ENCODE measurements at places on chromosomes 16 and 17.

GRCh38 chr16:56848029-56848936 is 16.7 kb upstream of the SLC12A3 start:
- no peak for DNase-seq

DNA sequence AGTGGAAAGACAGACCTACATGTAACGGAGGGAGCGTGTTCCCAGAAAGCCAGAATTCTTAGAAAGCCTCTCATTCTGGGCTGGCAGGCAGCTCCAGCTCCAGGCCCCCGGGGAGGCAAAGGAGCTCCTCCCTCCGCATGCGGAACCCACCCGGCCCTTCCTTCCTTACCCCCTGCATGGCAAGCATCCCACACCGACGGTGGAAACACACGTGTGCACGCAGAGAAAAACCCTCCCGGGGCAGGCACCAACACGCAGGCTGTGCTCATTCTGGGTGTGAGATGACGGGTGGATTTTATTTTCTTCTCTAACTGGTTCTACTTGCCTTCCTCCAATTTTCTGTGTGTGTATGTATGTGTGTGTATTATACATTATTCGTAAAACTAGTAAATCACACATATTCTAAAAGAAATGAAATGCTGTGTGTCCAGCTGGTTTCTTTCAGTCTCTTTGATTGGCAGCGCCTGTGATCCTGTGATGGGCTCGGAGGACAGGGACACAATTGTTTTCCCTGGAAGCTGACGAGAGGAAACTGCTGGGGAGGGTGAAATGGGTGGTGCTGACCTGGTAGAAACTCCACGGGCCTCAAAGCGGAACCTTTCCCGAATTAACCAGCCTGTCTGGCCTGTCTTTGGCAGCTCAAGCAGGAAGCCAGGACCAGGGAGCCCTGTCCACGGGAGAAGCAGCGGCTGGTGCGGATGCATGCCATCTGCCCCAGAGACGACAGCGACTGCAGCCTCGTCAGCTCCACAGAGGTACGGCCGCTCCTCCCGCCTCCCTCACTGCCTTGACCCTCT is 22.2 kb downstream of the CARD14 start:
- no peak for DNase-seq

- DNase-seq, result no peak
Observed at GRCh38 chr17:70369391-70369790, 200.1 kb downstream of the KCNJ2 start.

- no peak for DNase-seq
Observed at GRCh38 chr16:72889616-72890582, 158.0 kb downstream of the ZFHX3 start.

DNA sequence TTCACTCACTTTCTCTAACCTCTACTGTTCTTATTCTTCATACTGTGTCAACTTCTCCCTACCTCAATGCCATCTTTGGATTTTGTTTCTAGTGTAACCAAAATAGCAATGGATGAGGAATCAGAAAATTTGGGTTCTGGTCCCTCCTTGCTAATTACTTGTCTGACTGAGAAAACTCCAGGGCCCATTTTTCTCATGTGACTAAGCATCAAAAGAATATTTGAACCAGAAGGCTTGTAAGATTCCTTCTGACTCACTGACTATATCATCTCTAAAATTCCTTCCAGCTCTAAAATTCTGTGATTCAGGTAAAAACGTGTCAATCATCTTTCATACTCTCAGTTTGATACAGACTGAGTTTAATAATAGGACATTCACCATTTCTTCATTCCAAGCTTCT is 57.9 kb downstream of the BRIP1 start:
- no peak for DNase-seq

DNA sequence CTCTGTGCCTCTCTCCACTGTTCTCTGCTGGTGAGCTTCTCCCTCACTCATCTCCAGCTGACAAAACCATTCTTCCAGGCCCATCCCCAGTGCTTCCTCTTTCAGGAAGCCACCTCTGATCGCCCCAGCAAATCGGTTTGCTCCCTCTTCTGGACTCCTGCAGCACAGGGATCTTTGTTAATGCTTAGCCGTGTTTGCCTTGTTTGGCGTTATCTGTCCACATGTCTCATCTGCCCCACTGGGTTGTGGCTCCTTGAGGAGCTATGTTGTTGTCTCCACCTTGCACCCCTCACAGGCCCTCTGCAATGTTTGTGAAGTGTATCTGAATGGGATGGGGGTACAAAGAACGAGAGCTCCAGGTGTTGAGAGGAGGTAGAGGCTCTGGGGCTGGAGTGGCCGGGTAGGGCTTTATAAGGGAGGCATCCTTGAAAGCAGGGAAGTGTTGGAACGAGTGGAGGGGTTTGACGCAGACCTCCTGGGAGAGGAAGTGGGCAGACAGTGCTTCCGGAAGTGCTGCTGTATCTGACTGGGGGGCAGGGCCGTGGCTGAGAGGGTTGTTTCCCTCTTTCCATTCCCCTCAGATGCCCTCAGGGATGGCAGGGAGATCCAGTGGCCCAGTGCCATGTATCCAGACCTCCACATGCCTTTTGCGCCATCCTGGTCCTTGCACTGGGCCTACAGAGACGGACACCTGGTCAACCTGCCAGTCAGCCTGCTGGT is 27.8 kb downstream of the CASKIN2 start:
- DNase-seq, result no peak

DNA sequence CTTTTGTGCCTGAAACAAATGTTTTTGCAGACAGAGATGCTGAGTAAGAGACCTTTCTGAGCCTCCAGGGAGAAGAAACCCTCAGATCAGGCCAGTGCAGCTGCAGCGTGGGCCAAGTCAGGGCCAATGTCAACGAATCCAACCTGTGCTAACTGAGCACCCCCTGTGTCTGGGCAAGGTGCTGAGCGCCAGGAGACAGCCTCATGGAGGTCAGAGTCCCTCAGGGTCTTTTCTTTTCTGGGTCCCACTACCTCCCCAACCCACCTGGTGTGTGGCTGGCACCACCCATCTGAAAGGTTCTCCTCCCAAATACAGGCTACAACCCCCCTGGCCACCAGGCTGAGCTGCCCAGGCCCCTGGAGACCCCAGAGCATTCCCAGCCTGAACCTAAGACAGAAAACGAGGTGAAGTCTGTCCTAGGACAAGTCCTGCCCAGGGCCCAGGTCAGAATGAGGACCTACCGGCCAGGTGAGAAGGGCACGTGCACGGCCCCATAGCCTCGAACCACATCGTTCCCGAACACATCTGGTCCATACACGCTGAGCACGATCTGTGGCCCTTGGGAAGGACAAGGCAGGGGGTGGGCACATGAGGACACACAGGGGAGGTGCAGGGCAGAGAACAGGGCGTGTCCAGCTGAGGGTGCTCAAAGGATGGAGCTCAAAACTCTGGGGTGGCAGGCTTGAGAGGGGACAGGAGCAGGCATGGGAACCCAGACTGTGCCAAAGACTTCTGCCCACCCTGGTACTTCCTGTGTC is 15.0 kb downstream of the B9D1 start:
- DNase-seq, result no peak

DNA sequence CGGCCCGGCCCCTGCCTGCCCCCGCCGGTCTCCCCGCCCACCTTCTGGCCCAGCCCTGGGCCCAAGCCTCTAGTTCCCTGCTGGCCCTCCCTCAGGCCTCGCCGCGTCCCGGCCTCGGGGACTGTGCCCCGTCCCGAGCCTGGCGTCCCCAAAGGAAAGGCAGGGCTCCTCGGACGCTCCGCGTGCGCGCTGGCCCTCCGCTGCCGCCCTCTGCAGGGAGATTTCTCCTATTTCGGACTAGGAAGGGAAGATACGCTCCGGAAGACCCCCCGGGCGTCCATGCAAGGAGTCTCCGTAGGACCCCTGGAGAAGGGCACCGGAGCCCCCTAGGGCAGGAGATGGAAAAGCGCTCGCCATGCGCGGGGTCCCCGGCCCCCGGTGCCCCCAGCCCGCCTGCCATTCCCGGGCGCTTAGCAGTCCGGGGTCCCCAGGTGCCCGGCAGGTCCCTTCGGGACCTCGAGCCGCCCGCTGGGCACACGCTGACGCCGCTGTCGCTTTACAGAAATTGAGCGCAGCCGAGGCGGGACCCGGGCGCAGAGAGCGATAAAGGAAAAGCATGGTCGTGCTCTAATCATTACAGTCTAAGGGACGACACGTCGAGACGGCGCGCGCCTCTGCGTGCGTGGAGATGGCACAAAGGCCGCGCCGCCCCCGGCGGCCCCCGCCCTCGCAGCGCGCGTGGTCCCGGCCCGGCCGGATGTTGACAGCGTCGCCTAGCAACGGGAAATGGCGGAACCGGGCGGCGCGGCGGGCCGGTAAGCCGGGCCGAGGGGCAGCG is at the start of gene CCDC40:
TSS of gene CCDC40 (plus strand) at position 706 of the 778 bp plus-strand sequence. CDS start at position 727, 21 bp downstream.
- DNase-seq, result no peak

- no peak for DNase-seq
Observed at GRCh38 chr16:9351841-9352434, 260.5 kb downstream of the HAPSTR1 start.

DNA sequence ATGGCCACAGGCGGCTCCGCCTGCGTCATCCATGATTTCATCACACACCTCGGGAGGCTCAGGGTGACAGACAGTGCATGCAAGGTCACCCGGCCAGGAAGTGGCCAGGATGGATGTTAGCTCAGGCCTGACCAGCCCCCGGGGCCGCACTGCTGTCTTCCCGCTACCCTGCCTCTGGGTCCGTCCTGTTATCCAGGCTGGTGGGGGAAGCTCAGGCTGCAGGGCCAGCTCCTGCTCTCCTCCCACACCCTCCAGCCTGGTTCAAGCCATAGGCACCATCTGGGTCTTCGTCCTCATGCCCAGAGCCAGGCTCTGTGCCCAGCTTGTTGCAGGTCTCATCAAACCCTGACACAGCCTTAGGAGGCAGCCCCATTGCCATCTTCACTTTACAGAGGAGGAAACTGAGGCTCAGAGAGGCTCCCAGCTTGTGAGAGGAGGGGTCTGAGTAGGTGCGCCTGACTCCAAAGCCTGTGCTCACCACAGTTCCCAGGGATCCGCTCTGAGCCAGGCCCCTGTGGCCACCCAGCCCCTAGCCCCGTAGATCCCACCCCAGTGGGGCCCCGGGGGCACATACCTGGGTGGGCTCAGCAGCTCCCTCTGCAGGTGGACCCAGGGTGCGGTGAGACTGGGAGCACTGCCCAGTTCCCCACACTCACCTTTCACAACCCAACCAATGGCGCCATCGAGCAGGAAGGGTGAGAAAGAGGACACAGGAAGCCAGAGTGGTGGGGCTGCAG is 412 bp upstream of the ADGRG3 start:
- no peak for DNase-seq

DNA sequence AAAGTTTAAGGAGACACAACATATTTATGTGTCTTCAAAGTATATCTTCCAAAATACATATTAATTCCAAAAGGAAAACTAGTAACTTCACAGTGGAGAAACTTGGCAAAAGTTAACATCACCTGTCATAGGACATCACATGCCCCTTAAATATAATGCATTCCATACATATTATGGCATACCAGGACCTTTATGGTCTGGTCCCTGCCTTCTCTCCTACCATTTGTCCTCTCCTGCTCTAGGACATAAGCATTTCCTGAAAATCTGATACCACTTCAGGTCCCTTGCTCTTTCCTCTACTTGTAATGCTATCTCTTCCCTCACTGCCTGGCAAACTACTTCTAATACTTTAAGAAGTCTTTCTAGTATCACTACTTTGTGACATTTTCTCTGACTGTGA is 168.1 kb upstream of the RBL2 start:
- no peak for DNase-seq

DNA sequence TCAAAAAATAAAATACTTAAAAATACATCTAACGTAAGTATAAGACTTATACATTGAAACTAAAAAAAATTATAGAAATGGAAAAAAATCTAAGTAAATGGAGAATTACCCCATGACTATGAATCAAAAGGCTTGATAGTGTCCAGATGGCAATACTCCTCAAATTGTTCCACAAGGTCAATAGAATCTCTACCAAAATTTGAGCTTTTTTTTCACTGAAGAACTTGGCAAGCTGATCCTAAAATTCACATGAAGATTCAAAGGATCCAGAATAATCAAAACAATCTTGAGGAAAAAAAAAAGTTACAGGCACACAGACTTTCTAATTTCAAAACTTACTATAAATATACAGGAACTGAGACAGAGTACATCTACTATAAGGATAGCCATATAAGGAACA is 448.4 kb upstream of the CDH11 start:
- DNase-seq, result no peak

- no peak for DNase-seq
Observed at GRCh38 chr17:2017274-2017941, 7.7 kb downstream of the RTN4RL1 start.

GRCh38 chr16:10088380-10088793 is 93.8 kb downstream of the GRIN2A start:
- no peak for DNase-seq

DNA sequence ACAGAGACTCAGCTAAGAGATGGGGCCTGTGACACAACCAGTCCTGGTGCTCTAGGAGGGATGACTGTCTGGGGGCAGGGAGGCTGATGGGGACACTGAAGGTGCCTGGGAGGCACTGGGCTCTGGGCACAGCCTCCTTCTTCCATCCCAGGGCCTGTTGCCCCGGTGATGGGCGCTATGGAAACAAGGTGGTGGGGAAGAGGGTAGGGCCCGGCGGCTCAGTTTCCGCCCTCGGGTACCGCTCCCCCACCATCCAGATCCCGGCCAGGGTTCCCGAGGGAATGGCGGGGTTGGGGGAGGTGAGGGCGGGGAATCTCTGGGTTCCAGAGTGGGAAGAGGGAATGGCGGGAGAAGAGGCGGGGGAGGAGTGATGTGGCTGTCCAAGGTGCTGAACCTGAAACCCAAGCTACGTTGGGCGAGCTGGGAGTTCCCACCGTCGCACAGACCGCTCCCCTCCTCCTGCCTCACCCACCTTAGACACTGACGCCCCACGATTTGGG is 981 bp downstream of the KCNH4 start:
- DNase-seq, result no peak

- DNase-seq, result no peak
Observed at GRCh38 chr17:43315369-43315768, 81.6 kb upstream of the RNU2-1 start.

- no peak for DNase-seq
Observed at GRCh38 chr16:87956098-87956364, 4.8 kb downstream of the BANP start.

GRCh38 chr17:1750628-1751027 is 8.0 kb downstream of the SERPINF2 start:
- DNase-seq, result no peak

GRCh38 chr17:56891751-56892150 is 22.1 kb downstream of the TRIM25 start:
- DNase-seq, result no peak

GRCh38 chr16:50386774-50387173 is 18.0 kb upstream of the BRD7 start:
- no peak for DNase-seq

GRCh38 chr16:83935005-83935857 is 17.8 kb upstream of the OSGIN1 start:
- DNase-seq, result no peak
